DMS53 (cell line): ENCODE measurements at places on chromosomes 12 and 14.

- no peak for DNase-seq
Measured at GRCh38 chr14:94370524-94370910, 17.9 kb downstream of the SERPINA1 start.

- DNase-seq: no peak
Measured at GRCh38 chr12:263574-263973, 938 bp upstream of the SLC6A13 start.

- peak; percentile 60 for DNase-seq
Measured at GRCh38 chr12:120118321-120119061, 1.9 kb upstream of the RAB35 start.

DNA sequence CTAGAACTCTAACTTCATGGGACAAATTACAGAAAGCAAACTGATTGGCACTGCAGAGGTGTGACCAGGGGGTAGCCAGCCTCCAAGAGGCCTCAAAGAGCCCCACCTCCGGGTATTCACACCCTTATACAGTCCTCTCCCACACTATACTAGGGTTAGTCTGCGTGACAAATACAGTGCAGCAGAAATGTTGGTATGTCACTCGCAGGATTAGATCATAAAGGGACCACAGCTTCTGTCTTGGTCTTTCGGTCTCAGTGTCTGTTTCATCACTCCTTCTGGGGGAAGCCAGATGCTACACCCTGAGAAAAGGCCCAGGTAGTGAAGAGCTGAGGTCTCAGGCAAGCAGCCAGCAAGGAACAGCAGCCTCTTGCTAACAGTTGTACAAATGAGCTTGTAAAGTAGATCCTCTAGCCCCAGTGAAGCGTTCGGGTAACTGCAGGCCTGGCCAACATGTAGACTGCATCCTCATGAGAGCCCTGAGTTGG is 68.9 kb upstream of the SAV1 start:
- no peak for DNase-seq

- no peak for DNase-seq
Measured at GRCh38 chr12:130639476-130640424, 76.3 kb downstream of the RIMBP2 start.

DNA sequence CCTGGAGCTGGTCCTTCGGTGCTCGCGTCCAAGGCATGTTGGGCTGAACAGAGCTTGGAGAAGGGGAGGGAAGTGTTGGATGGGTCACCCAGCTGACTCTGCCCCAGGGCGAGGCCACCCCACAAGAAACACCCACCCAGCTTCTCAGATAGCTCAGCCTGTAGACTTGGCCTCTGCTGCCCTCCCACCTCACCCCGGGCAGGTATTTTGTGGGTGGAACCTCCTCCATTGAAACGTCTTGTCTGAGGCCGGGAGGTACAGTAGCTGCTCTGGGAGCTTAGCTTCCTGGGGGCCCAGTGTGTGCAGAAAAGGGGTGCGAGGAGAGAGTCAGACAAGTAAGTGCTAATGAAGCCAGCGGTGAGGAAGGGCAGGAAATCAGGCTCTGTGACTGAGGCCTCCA is 54.8 kb upstream of the TSPAN9 start:
- no peak for DNase-seq

DNA sequence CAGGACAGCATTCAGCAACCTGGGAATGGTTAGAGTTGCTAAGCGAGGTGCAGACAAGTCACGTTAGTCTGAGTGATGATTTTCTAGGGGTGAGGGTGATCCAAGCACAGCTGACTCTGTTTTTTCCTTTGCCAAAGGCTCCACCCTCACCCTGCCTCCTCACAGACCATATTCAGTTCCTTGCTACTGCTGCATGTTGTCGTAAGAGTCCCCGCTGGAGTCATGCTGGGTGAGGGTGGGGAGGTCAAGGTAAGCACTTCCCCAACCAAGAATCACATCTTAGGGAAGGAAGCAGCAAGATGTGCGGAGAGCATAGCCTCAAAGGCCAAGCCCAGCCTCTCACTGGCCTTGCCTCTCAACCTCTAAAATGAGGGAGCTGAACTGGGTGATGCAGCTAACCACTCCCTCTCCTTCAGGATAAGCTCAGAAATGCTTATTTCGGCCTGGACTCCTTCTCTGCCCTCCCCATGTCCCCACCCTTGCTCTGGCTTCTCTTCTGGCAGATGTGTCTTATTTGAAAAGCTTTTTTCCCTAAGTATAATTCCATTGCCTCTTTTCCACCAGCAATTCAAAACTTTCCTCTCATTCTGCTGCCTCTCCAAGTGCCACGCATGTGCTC is 66.9 kb upstream of the ACTN1 start:
- no peak for DNase-seq

DNA sequence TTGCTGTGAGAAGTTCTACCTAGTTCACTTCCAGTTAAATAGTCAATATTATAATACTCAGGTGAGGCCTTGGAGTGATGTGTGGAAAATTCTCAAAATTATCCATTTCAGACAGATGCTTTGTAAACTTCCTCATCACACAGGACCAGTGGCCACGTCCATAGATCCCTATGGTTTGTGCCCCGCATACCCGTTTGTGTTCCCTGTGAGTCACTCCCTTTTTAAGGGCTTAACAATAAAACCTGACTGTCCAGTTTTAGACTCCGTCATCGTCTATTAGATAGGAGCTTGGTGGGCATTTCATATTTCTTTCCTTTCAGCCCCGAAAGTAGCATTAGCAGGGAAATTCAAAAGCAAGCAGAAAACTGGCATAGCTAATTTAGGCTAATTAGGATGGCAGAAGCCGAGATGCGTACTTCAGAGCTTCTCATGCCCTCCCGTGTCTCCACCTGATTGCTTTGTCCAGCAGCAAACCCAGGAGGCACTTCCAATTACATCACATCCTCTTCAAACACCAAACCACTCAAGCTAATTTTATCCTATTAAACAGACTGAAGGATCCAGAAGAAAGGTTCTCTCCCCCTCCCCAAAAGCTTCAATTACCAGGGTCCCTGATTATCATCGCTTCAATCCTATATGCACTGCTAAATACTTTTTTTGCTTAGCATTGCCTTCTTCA is 186.6 kb upstream of the OTX2 start:
- peak; percentile 95 for DNase-seq

- DNase-seq: no peak
Measured at GRCh38 chr14:74400919-74401503, 25.0 kb downstream of the SYNDIG1L start.

DNA sequence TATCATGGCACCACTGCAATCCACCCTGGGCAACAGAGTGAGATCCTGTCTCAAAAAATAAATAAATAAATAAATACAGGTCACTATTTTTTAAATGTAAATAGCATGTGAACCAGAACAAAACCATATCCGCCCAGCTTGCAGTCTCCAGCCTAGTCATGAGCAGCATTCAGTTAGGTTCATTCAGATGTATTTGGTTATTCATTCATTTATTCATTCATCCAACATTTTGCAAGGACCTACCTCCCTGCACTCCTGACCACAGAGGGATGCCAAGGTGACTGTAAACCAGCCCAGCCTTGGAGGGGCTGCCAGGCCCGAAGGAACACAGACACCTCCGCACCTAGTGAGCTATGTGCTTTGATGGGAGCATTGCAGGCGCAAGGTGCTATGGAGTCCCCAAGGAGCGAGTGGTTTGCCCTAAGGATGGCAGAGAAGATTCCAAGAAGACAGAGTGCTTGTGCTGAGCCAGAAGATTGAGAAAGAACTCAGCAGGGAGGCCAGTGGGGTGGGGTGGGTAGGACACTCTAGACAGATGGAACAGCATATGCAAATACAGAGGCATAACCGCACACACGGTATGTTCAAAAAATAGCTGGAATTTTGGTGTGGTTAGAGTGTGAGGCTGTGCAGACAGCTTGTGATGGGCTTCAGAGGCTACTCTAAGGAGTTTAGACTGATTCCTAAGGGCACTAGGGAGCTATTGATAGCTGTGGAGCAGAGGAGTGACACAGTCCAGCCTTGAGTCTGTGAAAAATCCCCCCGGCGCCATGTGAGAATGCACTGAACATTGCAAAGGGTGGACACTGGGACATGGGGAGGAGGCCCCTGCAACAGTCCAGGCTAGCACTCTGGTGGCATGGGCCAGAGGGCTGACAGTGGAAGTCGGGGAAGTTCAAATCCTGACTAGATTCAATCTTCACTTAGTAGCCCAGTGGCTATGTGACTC is 11.7 kb downstream of the DTX1 start:
- DNase-seq: no peak

GRCh38 chr12:8913702-8914032 is 642 bp upstream of the PHC1 start:
- DNase-seq: peak; percentile 78

- peak; percentile 100 for DNase-seq
Measured at GRCh38 chr12:24991209-24992049, 42.5 kb upstream of the BCAT1 start.

- no peak for DNase-seq
Measured at GRCh38 chr12:87428701-87429277, 600.4 kb downstream of the C12orf50 start.

DNA sequence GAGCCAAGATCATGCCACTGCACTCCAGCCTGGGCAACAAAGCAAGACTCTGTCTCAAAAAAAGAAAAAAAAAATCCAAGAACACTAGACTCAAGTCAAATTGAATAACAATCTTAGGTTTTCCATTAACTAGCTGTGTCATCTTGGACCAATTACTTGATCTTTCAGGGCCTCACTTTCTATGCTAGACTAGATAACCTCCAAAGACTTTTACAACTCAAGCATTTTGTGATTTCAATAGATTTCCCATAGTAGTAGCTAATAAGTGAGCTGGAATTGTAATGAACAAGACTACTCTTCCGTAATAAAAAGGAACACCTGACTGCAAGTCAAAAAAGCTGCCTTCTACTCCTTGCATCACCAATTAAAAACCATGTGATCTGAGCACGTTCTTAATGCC is 127.0 kb upstream of the SSTR1 start:
- DNase-seq: no peak

DNA sequence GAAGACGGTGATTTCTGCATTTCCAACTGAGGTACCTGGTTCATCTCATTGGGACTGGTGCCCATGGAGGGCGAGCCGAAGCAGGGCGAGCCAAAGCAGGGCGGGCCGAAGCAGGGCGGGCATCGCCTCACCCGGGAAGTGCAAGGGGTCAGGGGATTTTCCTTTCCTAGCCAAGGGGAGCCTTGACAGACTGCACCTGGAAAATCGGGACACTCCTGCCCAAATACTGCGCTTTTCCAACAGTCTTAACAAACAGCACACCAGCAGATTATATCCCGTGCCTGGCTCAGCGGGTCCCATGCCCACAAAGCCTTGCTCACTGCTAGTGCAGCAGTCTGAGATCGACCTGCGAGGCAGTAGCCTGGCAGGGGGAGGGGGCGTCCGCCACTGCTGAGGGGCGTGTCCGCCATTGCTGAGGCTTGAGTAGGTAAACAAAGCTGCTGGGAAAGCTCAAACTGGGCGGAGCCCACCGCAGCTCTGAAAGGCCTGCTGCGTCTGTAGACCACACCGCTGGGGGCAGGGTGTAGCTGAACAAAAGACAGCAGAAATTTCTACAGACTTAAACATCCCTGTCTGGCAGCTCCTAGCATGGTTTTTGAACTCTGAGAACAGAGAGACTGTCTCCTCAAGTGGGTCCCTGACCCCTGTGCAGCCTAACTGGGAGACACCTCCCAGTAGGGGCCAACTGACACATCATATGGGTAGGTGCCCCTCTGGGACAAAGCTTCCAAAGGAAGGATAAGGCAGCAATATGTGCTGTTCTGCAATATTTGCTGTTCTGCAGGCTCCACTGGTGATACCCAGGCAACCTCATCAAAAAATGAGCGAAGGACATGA is 77.2 kb downstream of the BAZ1A start:
- DNase-seq: peak; percentile 2

GRCh38 chr14:101508948-101509729 is 52.2 kb upstream of the DIO3 start:
- no peak for DNase-seq

DNA sequence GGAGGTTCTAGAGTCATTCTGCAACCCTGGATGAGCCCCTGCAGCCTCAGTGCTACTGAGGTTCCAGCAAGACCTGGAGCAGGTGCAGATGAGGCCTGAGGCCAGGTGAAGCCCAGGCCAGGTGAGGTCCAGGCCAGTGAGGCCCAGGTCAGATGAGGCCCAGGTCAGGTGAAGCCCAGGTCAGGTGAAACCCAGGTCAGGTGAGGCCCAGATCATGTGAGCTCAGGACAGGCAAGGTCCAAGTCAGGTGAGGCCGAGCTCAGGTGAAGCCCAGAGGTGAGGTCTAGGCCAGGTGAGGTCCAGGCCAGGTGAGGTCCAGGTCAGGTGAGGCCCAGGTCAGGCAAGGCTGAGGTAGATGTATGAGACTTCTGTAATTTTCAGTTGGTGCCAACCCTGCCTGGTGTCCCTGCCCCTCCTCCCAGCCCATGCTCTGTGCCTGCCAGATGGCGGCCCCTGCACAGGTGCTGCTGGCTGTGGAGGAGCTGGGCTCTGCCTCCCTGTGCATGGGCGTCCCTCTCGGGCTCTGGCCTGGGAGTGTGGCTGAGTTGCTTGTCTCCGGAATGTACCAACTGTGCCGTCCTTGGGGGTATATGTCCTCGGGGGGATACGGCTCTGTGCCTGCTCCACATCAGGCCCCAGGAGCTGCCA is 388.5 kb downstream of the TMEM121 start:
- DNase-seq: no peak

DNA sequence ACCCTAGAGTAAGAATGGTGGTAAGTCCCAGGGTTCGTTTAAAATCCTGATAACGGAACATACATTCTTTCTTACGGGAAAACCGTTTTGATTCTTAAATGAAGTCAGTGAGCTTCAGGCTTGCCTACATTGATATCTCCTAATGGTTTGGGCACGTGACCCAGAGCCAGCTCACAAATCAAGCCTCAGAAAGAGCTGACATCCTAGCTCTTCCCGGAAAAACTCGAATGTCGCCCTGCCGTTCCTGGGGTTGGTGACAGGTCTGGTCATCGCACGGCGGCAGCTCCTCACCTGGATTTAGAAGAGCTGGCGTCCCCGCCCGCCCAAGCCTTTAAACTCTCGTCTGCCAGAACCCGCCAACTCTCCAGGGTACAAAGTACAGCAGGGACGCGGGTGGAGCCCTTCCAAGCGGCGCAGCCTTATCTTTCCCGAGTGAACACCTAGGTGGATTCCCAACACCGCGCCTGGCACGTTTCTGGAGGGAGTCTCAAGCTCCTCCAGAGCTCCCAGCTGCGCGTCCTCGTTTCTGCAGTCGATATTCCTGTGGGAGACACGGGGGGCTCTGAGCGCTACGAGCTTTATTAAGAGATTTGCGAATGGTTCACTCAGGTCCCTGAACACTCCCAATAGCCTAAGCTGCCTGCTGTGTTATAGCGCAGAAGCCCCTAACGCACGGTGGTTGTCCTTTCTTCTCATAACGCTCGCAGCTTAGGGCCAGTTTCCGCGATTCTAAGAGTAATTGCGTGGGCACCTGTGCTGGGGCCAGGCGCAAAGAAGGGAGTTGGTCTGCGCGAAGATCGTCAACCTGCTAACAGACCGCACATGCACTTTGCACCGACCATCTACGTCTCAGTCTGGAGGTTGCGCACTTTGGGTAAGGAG is at the start of gene SSTR1:
TSS of gene SSTR1 (plus strand) at position 169 of the 882 bp plus-strand sequence. CDS start 1,486 bp downstream, outside the sequence.
- peak; percentile 70 for DNase-seq

DNA sequence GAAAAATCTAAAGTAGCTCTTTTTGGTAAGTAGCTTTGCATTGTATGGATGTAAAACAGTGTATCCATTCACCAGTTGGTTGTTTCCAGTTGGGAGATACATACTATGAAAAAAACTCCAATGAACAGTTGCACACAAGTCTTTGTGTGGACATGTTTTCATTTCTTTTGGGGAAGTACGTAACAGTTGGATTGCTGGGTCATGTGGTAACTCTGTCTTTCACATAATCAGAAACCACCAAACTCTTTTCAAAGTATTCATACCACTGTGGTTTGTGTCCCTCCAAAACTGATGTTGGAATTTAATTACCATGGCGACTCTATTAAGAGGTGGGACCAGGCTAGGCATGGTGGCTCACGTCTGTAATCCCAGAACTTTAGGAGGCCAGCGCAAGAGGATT is 58.9 kb upstream of the RESF1 start:
- no peak for DNase-seq

- DNase-seq: no peak
Measured at GRCh38 chr12:49564686-49565405, 3.1 kb downstream of the MCRS1 start.
